ENCODE measurements at places on chromosomes 2 and 18. TPM values are rescaled to one million over a fixed set of nuclear protein-coding genes. Genes with fewer than 3 reads are reported as not detected.

KYNU gene
- total RNA-seq = 4.4 TPM

SPP2 gene
- not detected for total RNA-seq

PARD3B gene
- total RNA-seq = 1.4 TPM

COL4A3 gene
- total RNA-seq = 0.48 TPM

SPC25 gene
- 3.5 TPM for total RNA-seq

MAL gene
- not detected for total RNA-seq

REL gene
- total RNA-seq = 7.5 TPM

MC5R gene
- not detected for total RNA-seq

OLA1 gene
- total RNA-seq = 83.7 TPM

RAMP1 gene
- total RNA-seq = 21.7 TPM

SLC30A3 gene
- total RNA-seq = not detected

C1QL2 gene
- total RNA-seq = not detected

M1AP gene
- total RNA-seq = not detected

RAB17 gene
- total RNA-seq = not detected

QPCT gene
- total RNA-seq = 24.2 TPM

RAB6D gene
- total RNA-seq = not detected

TM4SF20 gene
- total RNA-seq = not detected

PGAP1 gene
- total RNA-seq = 16.4 TPM

CAPG gene
- total RNA-seq = 108 TPM

LRP2 gene
- not detected for total RNA-seq

NEDD4L gene
- total RNA-seq = 9.4 TPM

C2orf72 gene
- 0.26 TPM for total RNA-seq

CCDC141 gene
- not detected for total RNA-seq

NPPC gene
- total RNA-seq = not detected

CROCC2 gene
- total RNA-seq = not detected

LMAN2L gene
- total RNA-seq = 22.0 TPM

MAPRE2 gene
- 19.4 TPM for total RNA-seq

INPP5D gene
- 0.65 TPM for total RNA-seq

CCDC121 gene
- total RNA-seq = 0.40 TPM

ABCG5 gene
- not detected for total RNA-seq

COLEC11 gene
- 3.5 TPM for total RNA-seq
